Natural killer cell treated with Interleukin-12 subunit alpha and Interleukin-12 subunit beta and Interleukin-15 and Interleukin-18, amount 100 ng/mL, for 72 hours (primary cell): ENCODE measurements at places on chromosomes 2 and 18.

GRCh38 chr18:49733321-49733720 is 80.0 kb downstream of the ACAA2 start:
- DNase-seq = no peak

- DNase-seq = no peak
These were observed 93.6 kb downstream of the ZFP36L2 start for GRCh38 chr2:43132683-43133301.

GRCh38 chr2:32272279-32272678 is 5.4 kb upstream of the YIPF4 start:
- DNase-seq = no peak

DNA sequence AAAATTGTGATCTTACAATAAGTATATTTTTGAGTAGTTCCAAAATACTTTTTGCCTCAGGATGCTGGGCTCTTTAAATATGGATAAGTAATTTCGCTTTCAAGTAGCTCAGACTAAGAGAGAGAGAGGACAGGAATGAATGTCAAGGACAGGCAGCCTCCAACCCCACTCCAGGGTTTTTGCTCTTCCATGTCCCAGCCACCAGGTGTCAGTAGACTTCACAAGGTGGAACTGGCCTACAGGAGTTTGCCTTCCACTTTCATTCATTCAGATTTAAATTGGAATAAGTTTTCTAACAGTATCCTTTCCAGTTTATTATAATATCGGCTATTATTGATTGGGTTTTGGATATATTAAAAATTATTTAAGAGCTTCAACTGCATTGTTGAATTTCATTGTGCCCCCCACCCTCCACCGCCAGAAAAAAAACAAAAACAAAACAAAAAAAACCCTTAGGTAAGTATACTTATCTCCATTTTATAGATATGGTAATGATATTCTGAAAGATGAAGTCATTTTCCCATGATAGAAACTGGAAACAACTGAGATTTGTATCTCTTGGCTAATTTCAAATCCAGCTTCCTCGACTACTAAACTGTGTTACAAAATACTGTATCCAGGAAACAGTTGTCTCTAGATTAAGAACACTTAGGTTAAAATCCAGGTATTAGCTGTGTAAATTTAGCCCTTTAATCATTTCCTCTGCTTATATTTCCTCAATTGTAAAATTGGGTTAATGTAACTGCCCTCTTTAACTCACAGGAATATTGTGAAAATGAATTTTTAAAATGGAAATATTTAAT is 793.1 kb downstream of the ERBB4 start:
- no peak for DNase-seq

GRCh38 chr2:203758841-203759689 is 52.6 kb downstream of the CD28 start:
- DNase-seq = no peak

GRCh38 chr2:163123526-163123925 is 285.0 kb upstream of the KCNH7 start:
- DNase-seq = no peak

GRCh38 chr2:109188496-109188890 is 59.5 kb downstream of the SH3RF3 start:
- no peak for DNase-seq

GRCh38 chr18:69996417-69996816 is 48.7 kb upstream of the CD226 start:
- DNase-seq = no peak

DNA sequence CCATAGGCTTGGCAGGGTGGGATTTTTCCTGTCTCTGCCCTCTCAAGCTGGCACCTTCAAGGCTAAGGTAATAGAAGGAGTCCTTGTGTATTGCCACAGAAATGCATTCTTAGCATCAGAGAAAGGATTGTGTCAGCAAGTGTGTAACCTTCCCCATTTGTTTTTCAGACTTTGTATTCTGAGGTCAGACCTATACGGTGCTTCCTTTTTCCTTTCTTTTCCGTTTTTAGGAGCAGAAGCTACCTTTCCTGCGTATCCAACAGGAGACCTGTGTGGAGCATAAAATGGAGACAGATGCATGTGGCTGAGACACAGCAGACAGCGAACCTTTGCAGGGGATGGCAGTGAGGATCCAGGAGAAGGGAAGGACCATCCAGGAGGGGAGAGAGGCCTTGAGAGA is 46.6 kb downstream of the ARL5A start:
- no peak for DNase-seq

- DNase-seq = no peak
These were observed 2.0 kb downstream of the MAP3K20 start for GRCh38 chr2:173077506-173078177.

DNA sequence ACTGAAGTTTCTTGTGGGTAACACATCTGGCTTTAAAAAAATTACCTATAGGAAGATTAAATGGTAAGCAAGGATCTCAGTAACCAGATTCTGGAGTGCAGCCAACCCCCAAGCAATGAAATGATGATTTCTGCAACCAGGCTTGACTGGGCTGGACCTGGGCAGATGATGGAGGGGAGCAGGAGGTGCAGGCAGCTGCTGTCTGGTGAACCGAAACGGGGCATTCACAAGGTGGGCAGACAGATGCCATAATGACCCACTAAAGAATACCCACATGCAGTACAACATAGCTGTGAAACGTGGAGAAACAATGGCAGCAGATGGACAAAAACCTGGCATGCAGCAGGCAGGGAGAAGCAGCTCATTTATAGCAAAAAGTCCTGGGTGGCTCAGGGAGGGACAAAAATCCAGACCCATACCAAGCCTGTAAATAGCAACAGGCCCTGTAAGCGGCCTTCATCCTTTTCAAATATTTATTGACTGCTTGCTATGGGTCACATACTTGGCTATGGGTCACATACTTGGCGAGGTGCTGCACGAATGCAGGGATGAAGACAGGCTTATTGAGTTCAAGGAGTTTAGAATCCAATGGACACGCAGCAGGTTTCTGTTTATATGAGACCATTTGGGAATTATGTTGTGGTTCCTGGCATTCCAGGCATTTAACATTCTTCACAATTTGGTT is 244.7 kb downstream of the HRH4 start:
- no peak for DNase-seq

DNA sequence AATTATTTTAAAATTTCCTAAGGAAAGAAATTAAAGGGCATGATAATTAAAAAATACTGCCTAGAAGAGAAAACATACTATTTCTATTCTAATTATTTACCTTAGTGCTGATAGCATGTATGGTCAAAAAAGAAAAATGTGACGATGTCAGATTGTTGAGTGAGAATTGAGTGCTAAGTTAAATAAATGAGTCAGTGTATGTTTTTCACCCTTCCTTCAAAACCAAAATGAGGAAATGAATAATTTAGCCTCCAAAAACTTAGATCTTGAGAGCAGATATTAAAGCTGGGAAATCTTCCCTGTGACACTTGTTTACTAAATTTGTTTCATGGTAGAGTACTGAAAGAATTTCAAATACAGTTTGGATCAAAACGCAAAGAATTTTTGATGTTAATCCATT is 58.6 kb upstream of the NYAP2 start:
- no peak for DNase-seq

DNA sequence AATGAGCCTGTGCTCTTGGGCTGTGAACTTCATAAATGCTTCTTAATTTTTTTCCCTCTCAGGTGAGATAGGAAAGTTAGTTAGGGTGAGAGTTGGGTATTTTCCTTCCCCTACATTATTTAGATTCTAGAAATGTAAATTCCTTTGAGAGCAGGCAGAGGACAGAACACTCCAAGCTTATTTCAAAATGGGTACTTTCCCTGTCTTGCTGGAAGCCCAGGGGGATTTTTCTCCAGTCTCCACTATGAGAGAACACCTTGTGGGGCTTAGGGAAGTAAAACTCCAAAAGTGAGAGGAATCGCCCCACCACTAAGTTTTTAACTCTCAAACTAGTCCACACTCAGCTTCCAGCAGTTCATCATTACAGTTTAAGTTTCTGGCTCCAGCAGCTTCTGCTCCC is 253.2 kb upstream of the CTAGE1 start:
- DNase-seq = no peak

DNA sequence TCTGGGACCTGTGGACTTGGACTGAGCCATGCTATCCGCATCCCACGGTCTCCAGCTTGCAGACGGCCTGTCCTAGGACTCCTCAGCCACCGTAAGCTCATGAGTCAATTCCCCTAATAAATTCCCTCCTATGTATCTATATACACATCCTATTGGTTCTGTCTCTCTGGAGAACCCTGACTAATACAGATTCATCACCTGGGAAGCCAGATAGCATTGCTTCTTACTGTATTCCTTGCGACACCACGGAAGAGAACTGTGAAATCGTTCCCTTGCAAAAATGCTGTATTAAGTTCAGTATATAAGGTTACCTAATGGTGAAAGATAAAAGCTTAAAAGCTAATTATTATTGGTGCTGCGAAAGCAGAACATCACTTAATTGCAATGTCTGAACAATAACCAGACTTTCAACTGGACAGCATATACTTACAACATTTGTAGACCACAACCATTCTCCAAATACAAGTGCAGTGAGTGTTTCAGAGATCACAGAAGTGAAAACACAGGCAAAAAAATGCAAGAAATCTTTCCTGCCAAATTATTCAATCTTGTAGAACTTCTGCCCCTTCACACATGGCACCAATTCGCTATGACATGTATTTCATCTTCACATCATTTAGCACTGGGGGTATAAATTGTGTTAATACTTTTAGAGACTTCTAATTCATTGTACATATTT is 352.9 kb downstream of the TXNL1 start:
- DNase-seq = no peak

DNA sequence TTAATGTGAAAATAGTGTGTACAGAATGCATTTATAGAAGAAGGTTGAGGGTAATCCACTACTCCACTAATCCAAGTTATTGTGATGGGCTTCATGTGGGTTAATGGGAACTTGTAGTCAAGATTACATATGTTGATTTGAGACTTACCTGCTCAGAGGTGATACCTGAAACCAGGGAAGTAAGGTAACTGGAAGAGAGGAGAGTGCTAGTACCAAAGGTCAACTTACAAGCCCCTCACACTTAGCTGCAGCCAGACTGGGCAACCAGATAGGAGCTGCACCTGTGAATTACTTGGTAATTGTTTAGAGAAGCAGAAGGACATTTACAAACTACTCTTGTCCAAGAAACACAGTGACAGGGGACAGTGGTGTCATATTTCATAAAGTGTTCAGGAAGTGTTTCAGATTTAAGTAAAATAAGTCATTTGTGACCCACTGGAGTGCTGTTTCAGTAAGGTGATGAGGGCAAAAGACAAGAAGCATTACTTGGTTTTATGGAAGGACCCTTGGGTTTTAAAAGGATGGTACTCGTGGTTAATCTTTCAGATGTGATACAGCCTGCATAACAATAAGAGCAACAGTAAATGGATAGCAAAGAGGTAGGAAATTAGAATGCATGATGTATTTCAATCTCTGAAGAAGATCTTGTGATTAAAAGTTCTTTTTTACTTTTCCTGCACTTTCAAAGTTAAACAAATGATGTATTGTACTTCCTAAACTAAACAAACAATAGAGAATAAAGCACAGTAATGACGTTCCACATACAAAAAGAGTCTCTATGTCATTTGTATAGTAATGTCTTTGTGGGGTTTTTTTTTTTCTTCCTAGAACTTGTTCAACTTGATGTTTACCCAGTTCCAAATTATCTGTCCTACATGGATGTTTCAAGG is 189.3 kb downstream of the PHLPP1 start:
- DNase-seq = no peak

DNA sequence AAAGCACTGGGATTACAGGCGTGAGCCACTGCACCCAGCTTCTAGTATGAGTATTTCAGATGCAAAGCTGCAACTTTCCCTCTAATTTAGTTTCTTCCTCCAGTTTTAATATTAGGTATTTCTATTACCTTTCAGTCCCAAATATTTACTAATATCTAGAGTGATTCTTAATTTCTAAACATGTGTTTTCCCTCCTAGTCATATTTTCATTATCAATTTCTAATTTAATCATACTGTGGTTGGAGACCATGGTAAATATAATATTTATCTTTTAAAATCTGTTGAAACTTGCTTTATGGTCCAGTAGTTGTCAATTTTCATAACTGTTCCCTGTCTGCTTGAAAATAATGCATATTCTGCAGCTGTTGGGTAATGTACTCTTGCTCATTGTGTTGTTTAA is 245.9 kb upstream of the REV1 start:
- DNase-seq = no peak

DNA sequence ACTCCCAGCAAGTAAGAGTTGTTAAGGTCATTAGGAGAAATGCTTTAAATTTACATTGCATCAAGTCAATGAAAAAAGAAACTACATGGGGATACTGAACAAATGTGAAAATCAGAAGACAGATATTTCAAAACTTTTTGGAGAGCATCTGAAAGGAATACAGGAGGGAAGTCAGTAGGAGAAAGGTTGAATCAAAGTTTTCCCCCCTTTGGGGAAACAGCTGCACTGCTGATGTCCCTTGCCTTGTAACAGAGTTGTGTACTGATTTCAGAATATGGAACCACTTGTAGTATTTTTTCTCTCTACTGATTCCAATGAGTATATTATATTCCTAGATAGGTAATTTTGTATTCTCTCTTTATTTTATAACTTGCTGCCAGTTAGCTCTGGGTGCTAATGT is 592.5 kb upstream of the ZEB2 start:
- DNase-seq = no peak

GRCh38 chr2:88188748-88189147 is 18.6 kb downstream of the THNSL2 start:
- no peak for DNase-seq

DNA sequence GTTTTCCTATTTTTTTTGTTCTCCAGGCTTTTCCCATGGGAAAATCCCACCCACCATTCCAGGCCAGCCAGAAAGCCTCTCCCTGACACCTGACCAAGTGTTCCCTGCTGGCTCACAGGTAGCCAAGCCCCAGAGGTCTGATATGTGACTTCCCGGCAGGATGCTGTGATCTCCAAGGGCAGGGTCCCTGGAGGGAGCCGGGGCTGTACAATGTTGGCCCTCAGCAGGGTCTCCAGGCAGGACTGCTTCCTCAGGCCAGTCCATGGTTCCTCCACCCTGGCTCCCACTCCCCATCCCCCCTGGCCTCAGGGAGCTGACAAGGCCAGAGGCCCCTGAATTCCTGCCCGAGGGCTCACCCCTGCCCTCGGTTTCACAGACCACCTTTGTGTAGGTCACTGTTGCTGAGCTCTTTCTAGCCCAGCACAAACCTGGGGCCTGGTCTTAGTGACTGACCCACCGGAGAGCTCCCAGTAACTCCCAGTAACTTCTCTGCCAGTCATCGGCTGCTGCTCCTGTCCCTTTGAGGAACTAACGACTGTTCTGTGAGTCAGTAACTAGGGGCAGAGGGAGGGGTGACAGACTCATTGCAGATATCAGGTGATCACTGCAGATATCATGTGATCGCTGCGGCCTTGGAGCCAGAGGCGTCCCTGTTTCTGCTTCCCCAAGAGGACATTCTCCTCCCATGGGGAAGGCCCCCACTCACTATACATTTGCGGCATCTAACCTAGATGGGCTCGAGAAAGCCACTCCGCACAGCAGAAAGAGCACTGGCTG is 38.7 kb downstream of the SDC1 start:
- no peak for DNase-seq

- DNase-seq = no peak
These were observed 20.8 kb downstream of the RASGRP3 start for GRCh38 chr2:33497221-33497650.

DNA sequence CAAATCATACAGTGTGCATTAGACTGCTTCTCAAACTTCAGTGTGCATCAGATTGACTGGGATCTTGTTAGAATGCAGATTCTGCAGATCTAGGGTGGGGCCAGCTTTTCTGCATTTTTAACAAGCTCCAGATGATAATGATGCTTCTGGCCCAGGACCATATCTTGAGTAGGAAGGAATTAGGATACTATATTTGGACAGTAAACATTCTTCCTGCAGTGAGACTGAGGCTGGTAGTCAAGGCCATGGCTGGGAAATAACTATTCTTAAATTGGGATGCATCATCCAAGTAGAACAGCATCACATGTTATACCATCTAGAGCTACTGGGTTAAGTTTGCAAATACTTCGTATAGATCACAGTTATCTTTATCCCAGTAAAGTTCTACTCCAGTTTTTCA is 28.4 kb upstream of the ARMC9 start:
- DNase-seq = no peak
